ENCODE measurements at places on chromosomes 5 and 9.

- no peak for DNase-seq
These were observed 65.2 kb upstream of the SPIN1 start for GRCh38 chr9:88322906-88323566.

DNA sequence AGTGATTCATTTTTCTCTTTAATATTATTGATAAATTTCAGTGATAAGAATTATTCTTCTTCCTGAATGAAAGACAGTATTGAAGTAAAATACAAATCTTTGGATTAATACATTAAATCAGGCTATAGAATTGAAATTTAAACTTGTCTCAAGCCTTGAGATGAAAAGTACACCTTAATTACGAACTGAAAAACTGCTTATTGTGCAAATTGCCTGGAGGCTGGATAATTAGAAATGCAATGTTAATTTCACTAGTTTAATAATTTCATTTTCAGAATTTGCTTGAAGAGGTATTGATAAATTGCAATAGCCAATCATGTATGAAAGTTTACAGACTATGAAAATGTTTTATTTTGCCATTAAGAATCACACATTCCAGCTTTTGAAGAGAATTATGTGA is 11.0 kb upstream of the CCNH start:
- no peak for DNase-seq

- peak; percentile 49 for DNase-seq
These were observed 28.4 kb downstream of the B4GALT1 start for GRCh38 chr9:33138768-33139167.

GRCh38 chr5:134732819-134733218 is 5.5 kb upstream of the CAMLG start:
- DNase-seq: no peak

GRCh38 chr5:96324708-96325107 is 108.3 kb downstream of the PCSK1 start:
- no peak for DNase-seq

DNA sequence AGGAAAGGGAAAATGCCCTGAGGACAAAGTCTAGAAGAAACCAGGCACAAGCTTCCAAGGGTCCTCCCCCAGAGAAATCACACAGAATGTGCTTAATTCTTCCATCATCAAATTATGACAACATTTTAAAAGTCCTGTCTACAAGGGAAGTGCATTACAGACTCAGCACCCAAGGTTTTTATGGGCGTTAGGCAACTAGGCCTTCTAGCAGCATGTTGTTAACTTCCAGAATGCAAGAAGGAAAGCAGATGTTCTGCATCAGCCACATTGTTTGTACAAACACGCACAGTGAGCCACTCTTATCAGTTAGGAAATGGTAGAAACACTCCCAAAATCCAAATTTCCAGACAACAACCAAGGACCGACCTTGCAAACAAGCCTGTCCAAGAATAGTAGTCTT is 26.5 kb downstream of the SMC5 start:
- DNase-seq: no peak

DNA sequence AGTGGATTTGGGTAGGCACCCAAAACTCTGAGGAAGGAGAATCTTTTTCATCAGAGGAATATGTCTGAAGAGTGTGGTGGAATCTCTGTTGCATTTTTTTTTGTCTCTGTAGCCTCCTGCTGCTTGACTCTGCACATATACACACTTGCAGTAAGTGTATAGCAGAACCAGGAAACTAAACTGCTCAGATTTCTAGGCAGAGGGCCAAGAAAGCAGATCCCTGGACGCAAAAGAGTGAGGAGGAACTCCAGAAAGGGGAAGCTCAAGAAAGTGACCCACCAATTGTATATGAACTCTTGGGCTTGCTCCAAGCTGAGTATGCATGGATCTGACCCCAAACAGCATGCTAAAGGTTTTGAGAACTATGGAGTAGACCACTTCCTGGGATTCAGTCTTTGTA is 181.8 kb downstream of the GADD45G start:
- DNase-seq: no peak

GRCh38 chr5:66818935-66819328 is 222.7 kb downstream of the MAST4 start:
- DNase-seq: no peak
